ENCODE measurements at places on chromosomes 1 and 21.

DNA sequence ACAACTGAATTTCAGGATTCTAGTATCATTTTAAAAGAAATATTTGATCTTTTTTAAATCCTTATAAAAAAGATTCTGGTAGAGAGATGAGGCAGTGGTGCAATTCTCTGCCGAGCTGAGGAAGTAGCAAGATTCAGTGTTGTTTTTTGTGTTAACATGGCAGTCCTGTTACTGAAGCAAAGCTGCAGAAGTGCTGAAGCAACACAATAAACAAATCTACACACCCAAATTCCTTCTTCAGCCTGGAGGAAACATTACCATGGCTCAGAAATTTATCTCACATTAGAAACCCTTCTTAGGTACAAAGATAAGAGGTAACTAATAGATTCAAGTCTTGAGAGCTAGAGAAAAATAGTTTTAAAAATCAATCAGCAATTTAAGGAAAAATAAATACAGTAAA lies 216.0 kb downstream of the DENND1B start:
- DNase-seq, result no peak

DNA sequence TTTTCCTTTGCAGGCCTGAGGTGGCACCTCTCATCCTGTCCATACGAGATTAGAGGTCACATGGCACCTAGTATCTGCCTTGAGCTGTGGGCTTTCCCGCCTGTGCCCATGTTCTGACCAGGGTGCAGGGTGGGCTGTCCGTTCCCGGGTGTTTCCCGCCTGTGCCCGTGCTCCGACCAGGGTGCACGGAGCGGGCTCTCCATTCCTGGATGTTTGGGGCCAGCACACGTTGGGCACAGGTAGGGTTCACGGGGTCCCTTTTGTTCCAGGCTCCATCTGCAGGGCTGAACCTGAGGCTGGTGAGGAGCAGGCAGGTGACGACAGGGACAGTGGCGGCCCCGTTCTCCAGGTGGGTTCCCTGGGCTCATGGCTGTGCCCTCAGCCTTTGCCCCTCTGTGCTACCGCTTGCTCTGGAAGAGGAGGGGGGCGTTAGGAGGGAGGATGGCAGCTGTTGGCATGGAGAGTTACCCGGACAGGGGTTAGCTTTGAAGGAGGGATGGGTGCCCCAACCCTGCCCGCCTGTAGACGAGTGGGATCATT lies 10.0 kb downstream of the RRP1 start:
- DNase-seq, result no peak

DNA sequence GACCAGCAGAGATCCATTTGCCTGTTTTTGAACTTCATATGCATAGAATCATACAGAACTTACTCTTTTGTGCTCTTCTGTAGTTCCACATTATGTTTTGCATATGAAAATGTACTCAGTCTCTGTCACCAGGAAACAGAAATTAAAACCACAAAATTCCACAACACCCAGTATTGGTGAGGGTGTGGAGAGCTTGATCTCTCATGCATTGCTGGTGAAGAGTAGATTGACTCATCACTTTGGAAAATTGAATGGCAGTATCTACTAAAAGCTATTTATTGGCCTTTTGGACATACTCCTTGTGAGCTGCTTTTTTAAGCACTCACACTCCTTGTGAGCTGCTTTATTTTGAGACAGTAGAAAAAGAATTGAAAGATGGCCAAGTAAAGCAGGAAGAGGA lies 43.3 kb downstream of the VTCN1 start:
- peak; percentile 44 for DNase-seq

DNA sequence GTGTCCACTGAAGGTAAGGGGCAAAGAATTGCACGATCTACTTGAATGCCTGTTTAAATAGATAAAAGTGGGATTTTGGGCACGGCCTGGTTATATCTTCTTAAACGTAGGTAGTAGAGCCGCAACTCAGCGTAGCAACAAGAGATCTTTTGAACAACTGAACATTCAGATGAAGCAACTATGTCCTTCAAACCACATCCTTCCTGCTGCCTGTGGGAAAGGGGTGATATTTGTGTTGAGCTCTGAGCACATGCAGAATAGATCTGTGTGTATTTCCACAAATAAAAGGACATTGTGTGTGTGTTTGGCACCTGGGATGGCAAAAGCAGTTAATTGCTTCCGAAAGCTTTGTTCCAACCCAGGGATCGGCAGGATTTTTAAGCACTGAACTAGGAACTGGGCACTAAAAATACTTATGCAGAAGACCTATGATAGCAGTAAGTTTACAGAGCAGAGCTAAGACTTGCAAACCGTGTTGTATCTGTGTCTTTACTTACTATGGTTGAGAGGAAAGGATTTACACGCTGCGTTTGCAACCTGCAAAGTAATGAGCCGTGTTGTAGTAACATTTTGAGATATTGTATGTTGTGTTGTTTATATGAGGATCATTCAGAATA lies 333.4 kb downstream of the CHRM3 start:
- no peak for DNase-seq

GRCh38 chr1:61743716-61744580 lies 1.7 kb downstream of the PATJ start:
- peak; percentile 34 for DNase-seq

- peak; percentile 79 for DNase-seq
These were observed 47.9 kb downstream of the PHACTR4 start for GRCh38 chr1:28417441-28417922.

DNA sequence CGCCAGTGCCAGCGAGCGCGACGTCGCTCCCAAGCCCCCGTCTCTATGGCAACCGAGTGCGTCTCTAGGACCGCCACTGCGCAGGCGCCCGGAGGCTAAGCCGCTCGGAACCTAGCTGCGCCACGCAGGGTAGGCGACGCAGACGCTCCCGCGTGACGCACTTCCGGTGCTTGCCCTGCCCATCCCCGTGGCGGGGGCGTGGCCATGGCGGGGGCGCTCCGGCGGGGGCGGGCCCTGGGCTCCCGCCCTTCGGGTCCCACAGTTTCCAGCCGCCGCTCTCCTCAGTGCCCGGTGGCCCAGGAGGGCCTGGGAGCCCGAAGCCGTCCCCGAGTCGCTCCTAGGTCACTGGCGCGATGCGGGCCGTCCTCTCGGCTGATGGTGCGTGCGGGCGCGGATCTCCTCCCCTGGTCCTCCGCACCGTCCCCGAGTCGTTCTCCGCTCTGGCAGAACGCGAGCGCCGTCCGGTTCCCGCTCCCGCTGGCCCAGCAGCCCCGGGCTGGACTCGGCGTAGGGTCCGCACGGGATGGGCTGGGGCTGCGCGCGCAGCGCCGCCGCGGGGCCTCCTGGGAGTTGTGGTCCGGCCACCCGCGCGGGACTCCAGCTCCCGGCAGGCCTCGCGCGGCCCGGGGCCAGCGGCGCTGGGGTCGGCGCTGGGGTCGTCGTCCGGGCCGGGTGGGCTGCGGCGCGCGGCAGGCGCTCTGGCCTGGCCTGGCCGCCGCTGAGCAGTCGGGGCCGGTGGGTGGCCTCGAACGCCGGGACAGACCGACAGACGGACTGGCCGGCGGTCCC lies at the start of gene MIB2:
MIB2 (plus strand) TSS at position 245 of the 789 bp plus-strand sequence. CDS start 7,953 bp downstream, outside the sequence.
- peak; percentile 96 for DNase-seq

DNA sequence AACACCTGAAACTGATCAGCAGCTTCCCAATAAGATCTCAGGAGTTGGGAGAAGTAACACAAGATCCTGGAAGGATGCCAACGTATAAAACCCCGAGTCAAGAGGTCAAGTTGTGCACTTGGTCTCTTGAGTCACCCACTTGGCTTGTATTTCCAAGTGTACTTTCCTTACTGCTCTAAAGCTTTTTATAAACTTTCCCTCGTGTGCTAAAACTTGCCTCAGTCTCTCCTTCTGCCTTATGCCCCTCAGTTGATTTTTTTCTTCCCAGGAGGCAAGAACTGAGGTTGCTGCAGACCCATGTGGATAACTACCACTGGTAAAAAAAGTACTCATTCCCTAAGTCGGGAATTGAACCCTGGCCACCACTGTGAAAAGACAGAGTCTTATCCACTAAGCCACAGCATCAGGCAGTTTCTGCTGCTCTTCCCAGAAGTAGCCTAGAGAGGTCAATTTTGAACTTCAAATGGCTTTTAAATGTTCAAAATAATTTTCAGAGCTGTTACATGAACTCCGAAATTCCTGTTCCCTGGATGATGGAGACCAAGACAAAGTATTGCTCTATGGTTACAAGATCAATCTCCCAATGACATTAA lies 28.9 kb downstream of the ITLN2 start:
- peak; percentile 15 for DNase-seq

GRCh38 chr1:77038000-77038399 lies 170.7 kb downstream of the ST6GALNAC5 start:
- no peak for DNase-seq

DNA sequence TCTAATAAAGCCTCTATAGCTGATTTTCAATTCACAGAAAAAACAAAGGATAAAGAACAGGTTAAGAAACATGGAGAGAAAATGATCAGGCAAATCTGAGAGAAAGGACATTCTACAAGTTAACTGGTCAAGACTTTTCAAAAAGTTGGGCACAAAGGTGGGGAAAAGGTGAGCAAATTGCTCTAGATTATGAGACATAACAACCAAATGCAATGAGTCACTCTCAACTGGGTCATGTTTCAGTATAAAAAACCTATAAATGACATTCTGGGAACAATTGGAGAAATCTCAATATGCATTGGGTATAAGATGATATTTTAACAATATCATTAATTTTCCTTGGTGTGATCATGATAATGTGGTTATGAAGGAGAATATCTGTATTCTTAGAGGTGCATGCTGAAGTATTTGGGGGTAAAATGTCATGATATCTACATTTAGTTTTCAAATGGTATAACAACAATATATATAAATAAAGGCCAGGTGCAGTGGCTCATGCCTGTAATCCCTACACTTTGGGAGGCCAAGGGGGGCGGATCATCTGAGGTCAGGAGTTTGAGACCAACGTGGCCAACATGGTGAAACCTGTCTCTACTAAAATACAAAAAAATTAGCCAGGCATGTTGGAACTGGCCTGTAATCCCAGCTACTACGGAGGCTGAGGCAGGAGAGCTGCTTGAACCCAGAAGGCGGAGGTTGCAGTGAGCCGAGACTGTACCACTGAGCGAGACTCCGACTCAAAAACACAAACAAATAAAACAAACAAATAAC lies 27.0 kb downstream of the ANKRD13C start:
- DNase-seq, result peak; percentile 7

DNA sequence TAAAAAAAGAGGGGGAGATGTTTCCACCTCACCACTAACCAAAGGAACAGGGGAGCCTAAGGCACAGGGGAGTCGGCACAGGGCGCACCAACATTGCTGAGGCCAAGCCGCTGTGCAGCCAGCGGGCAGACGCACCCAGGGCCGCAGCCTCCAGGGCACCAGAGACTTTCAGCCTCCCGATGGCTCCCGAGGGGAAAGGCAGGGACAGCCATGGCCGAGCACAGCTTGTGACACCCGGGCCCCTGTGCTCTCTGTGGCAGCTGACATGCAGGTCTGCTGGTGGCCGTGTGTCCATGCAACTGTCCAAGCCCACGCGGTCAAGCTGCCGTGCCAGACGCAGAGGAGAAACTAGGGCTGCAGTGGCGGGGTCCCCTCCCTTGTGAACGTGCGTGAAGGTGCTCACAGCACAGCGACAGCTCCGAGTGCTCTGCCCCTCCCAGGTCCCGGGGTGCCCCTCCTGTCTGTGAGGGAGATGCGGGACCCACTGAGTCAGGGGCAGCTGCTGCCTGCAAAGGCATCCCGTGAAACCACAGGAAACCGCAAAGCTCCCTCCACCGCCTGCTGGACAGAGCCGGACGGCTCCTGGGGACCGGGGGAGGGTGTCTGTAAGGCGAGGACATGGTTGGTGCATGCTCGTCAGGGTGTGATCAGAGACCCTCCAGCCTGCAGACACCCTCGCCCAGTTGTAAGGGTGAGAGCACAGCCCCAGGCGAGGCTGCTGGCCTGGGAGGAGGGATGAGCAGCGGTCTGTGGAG lies 2.5 kb downstream of the KRTAP10-11 start:
- no peak for DNase-seq

- peak; percentile 61 for DNase-seq
These were observed 93.1 kb downstream of the HHIPL2 start for GRCh38 chr1:222454782-222455181.

DNA sequence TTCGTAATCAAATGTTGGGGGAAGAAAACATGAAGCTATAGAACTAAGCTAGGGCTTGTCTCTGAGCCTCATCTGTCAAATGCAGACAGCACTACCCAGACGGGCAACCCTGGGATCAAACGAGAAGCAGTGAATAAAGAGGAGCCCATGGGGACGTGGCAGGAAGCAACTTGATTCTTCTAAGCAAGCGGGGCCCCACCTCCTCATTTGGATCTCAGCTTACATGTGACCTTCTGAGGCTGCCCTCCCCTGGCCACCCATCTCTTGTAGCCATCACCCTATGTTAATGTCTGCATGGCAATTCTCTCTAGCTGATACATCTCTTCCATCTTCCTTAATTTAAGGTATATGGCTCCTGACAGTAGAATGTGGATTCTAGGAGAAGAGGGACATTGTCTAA lies 171.3 kb downstream of the IGSF21 start:
- no peak for DNase-seq

GRCh38 chr1:219784660-219785381 lies 143.5 kb downstream of the SLC30A10 start:
- DNase-seq, result peak; percentile 22

DNA sequence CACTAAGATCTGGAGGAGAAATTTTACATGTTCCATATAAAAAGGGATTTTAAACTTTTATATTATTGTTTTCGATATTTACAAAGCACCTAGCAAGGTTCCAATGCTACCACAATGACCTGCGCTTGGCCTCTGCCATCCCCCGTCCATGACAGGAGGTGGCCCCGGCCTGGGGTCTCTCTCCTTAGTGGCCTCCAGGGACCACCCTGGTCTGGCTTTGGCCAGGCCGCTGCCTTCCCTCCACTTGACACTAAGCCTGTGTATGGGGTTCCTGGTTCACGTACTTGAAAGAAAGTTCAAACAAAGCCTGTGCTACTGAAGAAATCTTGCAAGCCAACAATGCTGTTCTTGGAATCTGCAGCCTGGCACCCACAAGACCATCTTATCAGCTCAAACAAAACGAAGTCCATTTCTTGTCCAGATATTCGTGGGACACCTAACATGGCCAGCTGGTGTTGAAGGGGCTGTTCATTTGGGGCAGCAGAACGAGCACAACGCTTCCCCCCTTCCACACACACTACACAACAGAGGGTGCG lies 12.8 kb downstream of the PRDM15 start:
- no peak for DNase-seq

- no peak for DNase-seq
These were observed 1008.6 kb upstream of the ADAMTS5 start for GRCh38 chr21:27975514-27975913.

DNA sequence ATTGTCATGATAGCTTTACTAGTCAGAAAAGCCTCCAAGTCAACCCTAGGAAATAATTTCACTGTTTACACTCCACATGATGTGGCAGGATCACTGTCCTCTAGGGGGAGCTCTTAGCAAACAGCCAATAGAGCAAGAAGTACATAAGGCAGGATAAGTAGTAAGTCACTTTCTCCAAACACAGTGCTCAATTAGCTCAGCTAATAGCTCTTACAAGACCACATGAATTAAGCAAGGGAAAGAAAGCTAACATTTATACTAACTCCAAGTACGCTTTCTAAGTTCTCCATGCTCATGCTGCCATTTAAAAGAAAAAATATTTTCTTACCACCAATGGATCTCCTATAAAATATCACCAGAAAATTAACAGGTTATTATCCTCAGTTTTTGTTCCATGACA lies 66.9 kb upstream of the LRIF1 start:
- DNase-seq, result peak; percentile 68

- no peak for DNase-seq
These were observed 59.8 kb upstream of the MUTYH start for GRCh38 chr1:45400049-45400448.
